ENCODE measurements at places on chromosomes 13 and 19.
A peak's percentile ranks its signal among the peaks of the same experiment; 100 is the strongest.

GRCh38 chr19:18386543-18387271 lies 749 bp downstream of the GDF15 start:
- no peak for DNase-seq

GRCh38 chr19:16283210-16284061 lies 41.2 kb upstream of the KLF2 start:
- peak; percentile 71 for DNase-seq

GRCh38 chr13:50512474-50513299 lies 330.8 kb downstream of the DLEU7 start:
- no peak for DNase-seq

DNA sequence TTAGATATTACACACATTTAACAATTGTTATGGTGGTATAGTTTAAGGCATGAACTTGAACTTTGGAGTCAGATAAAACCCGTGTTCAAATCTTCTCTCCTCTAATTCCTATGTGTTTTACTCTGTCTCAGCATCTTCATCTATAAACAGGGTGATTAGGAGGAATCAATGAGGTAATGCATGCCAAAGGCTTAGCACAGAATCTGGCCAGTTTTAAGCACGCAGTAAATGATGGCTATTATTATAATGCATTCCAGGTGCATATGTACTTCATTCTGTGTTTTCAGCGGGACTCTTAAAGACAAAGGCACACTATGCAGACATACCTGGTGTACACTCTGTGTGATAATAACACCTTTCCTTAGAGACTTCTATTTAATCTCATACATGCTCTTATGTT lies 88.0 kb upstream of the FRY start:
- DNase-seq = no peak

DNA sequence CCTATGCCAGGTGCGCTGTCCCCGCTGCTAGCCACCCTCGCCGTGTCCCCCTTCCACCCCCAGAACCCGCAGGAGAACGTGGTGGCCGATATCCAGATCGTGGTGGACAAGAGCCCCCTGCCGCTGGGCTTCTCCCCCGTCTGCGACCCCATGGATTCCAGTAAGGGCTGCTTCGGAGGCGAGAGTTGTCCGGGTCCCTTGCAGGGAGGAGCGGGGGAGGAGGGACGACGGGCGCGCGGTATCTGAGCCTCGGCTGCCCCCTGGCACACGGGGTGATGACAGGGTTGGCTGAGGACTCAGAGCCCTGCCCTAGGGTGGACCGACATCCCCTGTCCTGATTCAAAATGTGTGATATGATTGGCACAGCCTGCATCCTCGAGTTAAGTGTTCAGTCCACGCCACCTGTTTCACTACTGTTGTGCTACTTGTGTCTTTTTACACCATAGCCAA lies 653 bp downstream of the MVB12A start:
- DNase-seq = no peak

DNA sequence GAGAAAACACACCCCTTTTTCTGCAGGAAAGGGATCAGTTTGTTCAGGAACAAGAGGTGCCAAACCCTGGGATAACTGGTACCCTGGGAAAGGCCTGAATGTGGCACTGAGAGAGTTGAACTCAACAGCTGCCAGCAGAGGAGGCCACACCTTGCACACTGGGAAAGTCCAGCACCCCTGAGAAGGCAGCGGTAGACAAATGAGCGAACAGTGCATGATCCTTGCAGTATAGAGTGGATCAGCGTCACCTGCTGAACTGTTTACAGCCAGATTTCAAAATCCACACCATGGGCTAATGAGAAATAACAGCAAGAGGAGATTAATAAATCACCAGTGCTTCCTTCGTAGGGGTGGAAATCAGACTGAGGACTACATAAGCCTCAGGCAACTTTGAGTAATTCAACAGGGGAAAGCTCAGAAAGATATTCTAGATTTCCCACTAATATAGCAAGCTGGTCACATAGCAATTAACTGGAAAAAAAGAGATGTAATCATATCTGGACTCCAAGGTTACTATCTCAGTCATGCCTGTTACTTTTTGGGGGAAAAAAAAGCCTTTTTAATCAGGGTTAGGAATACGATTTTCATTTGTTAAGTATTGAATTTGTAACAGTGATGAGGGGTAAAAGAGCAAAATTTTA lies 52.0 kb downstream of the DCT start:
- DNase-seq = no peak

GRCh38 chr19:14495672-14496028 lies 277 bp downstream of the GIPC1 start:
- DNase-seq = no peak

DNA sequence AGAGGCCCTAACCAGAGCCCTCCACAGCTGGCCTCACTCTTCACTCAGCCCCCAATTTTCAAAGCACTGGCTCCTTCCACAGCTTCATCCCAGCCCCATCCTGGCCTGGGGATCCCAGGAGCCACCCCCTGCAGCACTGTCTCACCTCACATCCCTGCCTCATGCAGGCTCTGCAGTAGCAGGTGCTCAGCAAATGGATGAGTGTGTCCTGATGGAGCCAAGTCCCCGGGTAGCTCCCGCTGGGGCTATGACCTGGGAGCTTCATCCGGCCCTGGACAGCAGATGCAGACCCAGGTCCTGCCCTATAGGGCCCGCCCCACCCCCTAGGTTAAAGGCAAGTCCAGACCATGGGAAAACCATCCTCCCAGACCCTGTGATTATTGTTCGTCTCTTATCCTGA lies 143.2 kb upstream of the ZNF507 start:
- DNase-seq = no peak

DNA sequence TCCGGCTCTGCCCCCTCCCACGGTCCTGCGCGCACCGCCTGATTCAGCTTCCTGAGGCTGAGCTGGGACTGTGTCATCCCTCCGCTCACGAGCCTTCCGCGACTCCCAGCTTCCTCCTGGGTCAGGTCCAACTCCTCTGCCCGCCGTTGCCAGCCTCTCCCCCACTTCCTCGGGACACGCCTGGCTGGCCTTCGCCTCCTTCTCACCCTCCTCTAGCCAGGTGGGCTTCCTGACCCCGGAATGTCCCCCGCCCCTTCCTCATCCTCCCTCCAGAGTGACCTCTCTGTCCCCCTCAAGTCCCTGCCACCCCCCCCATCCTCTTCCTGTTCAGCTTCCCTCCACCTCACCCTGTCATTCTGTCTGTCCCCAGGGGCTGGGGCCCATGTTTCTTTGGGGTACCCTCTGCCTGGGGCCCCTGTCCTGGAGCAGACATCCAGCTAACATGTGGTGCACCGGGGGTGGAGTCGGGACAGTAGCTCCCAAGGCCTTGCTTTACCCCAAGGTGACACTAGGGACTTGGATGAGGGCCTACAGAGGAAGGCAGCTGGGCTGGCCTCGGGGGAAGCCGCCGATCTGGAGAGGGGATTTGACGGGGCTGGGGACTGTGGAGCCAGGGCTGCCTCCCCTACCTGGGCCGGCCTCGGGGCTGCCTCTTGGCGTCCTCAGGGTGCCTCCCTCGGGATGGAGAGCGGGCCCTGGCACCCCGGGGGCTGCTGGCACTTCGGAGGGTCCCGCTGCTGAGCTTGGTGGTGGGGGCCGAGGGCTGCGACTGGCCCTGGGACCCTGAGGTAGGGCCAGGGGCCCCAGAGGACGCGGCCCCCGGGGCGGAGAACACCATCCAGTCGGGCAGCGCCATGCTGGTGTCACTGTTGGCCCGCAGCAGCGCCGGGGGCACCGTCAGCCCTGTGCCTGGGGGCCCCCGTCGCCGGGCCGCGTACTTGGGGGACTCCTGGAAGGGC lies 16.5 kb downstream of the SHANK1 start:
- DNase-seq = no peak

DNA sequence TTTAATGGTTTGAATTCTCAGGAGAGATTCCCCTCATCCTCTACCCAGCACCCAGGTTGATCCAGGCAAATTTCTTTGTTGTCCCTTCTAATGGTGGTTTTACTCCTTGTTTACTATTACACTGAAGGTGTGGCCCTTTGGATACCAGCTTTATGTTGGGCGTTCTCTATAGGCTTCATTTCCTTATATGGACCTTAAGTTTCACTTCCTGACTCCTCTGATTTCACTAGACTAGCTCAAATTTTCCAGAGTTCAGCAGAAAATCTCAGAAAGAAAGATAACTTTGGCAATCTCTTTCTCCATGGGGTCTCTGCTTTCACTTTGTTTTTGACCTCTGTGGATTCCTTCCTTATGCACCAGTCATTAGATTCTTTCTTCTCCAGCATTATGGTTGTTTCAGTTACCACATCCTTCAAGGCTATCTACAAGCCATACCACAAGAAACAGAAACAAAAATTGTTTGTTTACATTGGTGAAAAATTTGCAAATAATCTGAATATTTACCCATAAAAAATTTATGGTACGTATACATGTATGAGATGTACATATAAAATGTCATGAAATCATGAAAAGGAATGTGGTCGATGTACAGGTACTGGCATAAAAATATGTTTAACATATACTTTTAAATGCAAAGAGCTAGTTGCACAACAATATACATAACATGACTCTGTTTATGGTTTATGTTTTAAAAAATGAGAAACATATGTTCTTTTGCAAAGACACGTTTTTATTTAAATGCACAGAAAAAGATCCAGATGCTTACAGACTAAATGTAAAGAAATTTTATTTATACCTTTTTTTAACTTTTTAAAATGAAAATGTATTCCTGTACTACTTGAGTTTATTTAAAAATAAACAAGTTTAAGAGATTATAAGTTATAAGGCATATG lies 212.6 kb downstream of the LACC1 start:
- no peak for DNase-seq

- DNase-seq = no peak
Measured at GRCh38 chr19:11288349-11288748, 7.6 kb upstream of the TSPAN16 start.

- DNase-seq = peak; percentile 18
Measured at GRCh38 chr13:75372517-75372916, 109.5 kb downstream of the TBC1D4 start.

GRCh38 chr19:5717215-5717935 lies 2.6 kb downstream of the LONP1 start:
- DNase-seq = no peak

DNA sequence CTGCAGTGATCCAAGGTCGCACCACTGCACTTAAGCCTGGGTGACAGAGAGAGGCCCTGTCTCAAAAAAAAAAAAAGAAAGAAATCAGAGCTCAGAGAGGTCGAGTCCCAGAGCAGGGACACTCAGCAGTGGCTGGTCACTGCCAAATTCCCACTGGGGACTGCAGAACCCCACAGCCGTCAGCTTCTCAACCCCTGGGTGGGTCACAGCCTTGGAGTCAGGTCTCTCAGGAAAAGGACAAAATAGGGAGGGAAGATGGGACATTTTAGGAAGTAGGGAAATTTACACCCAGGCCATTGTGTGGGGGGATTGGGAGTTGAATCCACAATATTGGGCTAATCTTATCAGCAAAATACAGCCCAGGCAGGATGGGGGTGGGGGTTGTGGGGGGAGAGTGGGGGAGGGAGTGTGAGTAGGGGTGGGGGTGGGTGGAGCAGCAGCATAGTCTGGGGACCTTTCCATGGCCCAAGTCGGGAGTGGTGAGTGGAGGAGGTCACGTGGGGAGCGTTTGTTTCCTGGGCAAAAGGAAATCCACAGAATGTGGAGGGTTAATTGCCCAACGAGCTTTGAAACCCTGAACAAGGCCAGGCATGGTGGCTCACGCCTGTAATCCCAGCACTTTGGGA lies 5.0 kb upstream of the CCDC194 start:
- no peak for DNase-seq
